ENCODE measurements at places on chromosomes 6 and 20. TPM values are rescaled to one million over a fixed set of nuclear protein-coding genes. Genes with fewer than 3 reads are reported as not detected.

GTSF1L gene
- not detected for total RNA-seq

DNA sequence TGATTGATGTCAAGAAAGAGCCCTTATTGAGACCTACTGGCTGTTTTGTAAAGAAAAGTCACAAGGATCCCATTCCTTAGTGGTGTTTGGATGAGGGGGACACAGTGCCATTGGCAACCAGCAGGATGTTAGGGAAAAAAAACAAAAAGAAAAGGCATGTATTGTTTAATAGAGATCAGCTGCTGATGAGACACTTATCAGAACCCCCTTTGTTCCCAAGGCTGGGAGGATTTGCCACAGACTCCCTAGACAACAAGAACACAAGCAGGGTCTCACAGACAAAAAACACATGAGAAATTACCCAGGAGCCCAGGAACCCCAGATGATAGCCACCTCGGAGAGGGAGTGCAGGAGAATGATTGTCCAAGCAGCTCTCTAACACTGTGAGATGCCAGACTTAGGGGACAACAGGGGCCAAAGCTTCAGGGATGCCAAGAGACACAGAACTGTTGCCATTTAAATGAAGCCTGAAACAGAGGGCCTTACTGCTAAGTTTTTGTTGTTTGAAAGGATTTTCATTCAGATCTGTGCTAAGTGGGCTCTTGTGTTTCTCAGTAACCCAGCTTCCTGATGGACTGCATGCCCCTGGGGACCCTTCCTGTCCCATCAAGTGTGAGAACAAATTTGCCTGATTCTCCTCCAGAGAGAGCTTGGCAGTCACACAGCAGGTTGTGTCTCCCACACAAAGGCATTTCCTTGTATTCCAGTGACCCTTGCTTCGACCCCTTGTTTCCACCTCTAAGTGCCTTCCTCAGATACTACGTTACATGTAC is 48.7 kb upstream of the HEY2 start:
- DNase-seq = no peak

ZNF318 gene
- total RNA-seq = 11.3 TPM

DNA sequence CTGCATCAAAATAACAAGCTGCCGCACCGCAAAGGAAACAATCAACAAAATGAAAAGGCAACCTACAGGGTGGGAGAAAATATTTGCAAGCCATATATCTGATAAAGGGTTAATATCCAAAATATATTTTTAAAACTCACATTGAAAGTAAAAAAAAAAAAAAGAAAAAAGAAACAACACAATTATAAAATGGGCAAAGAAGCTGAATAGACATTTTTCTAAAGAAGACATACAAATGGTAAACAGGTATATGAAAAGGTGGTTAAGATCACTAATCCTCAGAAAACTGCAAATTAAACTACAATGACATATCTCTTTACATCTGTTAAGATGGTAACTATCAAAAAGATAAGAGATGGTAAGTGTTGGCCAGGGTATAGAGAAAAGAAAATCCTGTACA is 105.4 kb upstream of the LY86 start:
- no peak for DNase-seq

GFOD1 gene
- 38.8 TPM for total RNA-seq

- DNase-seq = no peak
Observed at GRCh38 chr20:14307956-14308355, 29.5 kb downstream of the FLRT3 start.

DNA sequence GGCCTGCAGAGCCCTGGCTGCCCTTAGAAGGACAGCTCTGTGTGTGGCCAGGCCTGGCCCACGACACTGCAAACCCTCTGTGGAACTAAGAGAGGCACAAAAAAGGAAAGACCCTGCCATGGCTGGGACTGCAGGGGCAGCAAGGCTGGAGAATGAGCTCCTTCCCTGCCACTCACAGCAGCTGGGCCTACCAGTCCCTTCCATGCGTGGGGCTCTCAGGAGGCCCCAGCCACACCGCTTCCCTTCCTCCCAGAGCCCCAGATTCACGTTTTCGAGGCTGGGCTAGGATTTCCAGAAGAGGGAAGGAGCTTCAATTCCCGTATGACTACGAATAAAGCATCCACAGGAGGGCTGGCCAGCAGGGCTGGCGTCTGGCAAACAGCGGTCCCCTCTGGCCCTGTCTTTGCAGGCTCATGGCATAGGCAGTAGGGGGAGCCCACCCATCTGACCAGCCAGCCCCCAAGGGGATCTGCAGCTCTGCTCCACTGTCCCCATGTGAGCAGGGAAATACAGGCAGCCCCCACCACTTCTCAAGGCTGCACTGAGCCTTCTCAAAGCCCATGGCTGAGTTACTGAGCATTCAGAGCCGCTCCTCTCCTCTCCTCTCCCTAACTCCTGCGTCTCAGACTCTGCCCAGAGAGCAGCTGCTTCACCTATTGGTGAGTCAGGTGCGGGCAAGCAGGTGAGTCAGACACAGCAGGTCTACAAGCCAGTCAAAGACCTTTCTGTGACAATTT is 53.1 kb downstream of the NINL start:
- DNase-seq = no peak

GRCh38 chr6:37648465-37649330 is 49.0 kb downstream of the MDGA1 start:
- DNase-seq = no peak

All from Right ventricle myocardium inferior (tissue), 1 donor.